Fibroblast of skin of right biceps (primary cell): ENCODE measurements at places on chromosomes 7 and 10.

DNA sequence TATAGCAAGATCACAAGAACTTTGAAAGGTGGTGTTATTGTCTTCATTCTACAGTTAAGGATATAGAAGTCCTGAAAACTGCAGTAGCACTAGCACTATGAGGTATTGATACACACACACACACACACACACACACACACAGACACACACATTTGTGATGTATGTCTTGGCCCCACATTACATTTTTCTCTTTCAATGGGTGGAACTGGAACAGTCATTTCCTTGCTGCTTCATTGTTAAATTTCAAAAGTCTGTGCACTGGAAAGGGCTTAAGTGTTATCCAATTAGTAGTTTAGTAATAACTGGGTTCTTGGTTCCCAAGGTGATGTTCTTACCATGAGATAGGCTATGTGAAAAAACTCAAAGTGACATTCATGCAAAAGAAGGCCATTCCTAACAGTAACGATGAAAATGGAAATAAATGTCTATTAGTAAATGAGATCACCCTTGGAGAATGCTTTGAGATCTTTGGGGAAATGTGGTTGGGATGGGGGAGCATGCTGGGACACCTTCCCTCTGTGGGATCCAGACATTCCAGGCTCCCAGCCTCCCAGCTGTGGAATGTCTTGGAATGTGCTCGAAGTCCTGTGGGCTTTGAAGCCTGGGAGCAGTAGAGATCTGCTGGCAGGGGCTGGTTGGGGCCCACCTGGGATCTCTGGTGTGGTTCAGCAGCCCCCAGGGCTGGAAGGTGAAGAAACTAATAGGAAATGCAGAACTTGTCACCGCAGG, 37.4 kb upstream of the CALD1 start:
- DNase-seq = peak; percentile 99

DNA sequence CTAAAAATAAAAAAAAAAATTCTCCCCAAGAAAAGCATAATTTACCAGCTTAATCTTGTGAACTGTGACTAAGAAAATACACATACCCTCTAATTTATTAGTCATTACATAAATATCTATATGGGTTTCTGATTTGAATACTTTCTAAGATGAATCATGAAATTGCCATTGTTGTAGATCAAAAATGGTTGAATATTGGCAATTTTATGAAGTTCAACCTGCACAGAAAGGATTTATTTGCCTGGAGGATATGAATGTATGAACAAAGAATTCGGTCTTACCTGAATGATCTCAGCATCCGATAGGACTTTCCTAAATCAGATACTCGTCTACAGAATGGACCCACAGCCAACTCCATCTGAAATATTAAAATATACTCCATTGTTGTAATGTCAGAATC, 61.5 kb downstream of the HBP1 start:
- peak; percentile 53 for DNase-seq

- DNase-seq = no peak
Measured at GRCh38 chr10:112675560-112676083, 228.6 kb downstream of the VTI1A start.

GRCh38 chr10:86756511-86757112, at the start of gene BMPR1A:
TSS of gene BMPR1A (plus strand) at chr10:86756619. CDS start at chr10:86876019, 119,400 bp downstream.
- DNase-seq = peak; percentile 95

DNA sequence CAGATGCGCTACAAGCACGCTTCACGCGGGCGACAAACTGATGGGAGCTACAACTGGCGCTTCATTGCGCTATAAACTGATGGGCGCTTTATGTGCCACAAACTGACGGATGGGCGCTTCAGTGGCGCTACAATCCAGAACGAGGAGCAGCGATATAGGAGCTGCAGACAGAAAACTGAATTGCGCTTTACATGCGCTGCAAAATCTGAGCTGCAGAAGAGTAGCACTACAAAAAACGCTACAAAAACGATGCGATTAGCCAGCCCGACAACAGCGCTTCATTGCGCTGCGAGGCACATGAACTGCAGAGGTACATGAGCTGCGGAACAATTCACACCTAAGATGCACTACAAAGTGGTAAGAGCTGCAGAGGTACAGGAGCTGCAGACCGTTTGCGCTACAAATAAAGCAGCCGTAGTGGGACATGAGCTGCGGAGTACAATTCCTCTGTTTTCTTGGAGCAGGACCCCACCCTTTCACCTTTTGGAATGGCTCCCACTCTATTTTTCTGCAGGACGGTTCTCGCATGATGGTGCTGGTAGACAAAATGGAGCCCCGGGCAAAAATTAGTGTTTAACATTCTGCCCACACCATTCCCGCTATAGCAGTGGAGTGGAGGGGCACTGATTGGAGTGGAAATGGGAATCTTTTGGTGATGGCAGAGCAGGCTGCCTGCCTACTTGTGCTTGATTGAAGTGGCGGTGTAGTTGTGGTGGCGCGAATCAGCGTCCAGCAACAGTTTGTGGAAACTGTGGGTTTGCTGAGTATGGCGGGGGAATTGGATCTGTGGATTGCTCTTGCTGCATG, 1.2 kb upstream of the SGCE start:
- DNase-seq = peak; percentile 46

GRCh38 chr10:30763918-30764317, 134.4 kb upstream of the LYZL2 start:
- no peak for DNase-seq

DNA sequence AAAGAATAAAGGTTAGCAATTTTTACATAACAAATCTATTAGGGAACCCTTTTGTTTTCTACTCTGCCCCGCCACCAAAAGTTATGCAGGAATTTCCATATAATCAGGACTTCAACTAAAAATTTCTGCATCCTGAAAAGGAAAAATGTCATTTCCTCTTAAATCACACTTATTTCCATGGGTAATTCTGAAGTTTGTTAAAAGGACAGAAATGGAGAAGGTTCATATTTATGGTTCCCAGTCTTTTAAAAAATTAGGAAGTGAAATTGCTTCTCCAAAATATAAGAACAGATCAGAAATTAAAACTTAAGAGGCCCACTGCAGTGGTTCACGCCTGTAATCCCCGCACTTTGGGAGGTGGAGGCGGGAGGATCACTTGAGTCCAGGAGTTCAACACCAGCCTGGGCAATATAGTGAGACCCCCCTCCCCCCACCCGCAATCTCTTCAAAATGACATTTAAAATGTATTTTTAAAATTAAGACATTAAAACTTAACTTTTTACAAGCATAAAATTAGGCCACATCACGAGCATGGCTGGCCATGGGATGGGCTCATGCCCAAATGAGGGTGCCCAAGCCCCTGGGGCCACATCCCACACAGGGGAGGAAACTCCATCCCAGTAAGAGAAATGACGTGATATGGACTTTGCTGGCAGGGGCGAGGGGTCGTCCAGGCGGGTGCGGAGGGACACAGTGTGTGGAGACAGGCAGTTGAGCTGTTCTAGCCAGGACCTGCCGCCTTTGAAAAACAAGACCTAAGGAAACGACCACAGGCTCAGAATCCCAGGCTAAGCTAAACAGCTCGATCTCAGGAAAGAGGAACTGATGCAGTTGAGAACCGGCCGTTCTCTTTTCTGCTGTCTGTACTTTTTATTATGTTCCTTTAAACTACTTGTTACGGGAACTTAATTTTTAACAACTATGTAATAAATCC, 51.3 kb upstream of the NFE2L3 start:
- DNase-seq = no peak
